Stimulated activated CD4-positive, alpha-beta T cell treated with anti-CD3 and anti-CD28 coated beads, Interleukin-1b, Interleukin-23, amount 100 ng/mL, for 4 hours (primary cell): ENCODE measurements at places on chromosomes 3 and 15.

DNA sequence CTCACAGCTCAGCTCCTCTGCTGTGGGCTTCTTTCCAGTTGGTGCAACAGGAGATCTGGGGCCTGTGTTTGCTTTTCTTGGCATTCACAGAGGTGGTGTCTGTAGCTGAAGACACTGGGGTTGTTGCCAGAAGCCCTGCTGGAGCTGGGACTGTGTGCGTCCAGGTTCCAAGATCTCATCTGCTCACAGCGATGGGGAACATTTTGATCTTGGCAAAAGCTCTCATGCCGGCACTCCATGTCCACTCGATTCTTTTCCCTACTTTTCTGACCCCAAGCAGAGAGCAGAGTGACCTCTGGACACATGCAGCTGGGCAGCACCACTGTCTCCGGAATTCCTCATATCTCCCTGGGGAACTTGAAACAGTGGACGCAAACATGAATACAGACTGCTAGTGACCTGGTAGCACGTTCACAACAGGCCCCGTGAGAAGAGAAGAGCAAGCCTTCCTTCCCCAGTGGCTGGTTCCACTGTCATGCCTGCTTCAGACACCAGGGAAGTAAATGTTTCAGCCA, 36.1 kb upstream of the MECOM start:
- no peak for DNase-seq

DNA sequence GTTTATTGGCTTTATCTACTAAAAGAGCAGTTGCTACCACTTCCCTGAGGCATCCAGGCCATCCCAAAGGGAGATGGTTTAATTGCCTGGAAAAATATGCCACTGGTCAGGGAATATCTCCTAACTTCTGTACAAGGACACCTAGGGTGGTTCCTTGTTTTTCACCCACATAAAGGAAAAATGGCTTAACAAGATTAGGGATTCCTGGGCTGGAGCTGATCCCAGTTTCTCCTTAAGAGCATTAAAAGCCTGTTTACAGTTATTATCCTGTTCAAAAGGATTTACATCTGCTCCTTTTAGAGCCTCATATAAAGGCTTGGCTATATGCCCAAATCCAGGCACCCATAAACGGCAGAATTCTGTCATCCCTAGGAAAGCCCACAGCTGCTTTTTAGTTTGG, 70.2 kb upstream of the WNT7A start:
- no peak for DNase-seq

DNA sequence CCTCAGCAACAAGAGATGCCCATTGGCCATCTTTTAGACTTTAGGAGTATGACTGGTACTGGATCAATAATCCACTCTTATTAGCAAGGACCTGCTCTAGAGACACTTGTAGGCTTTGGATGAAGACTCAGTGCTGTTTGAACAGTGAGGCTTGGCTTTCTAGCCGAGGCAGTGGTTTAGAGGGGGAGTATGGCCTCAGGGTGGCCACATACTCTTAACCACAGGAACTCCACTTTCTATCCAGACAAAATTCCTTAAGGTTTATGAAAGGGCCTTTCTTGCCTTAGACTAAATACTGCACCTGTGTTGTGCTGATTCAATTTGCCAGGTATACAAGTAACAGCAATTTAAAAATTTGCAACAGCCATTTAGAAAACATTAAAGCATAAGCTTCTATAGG, 1046.3 kb downstream of the DIPK2A start:
- no peak for DNase-seq

- no peak for DNase-seq
These were observed 35.6 kb downstream of the ABCC5 start for GRCh38 chr3:183981990-183982644.

- no peak for DNase-seq
These were observed 13.4 kb downstream of the KLF13 start for GRCh38 chr15:31340047-31340446.

- DNase-seq: no peak
These were observed 105.5 kb downstream of the RYK start for GRCh38 chr3:134145183-134145582.

GRCh38 chr3:120892921-120893320, 15.1 kb upstream of the STXBP5L start:
- no peak for DNase-seq

- DNase-seq: no peak
These were observed 153.9 kb upstream of the SETMAR start for GRCh38 chr3:4149296-4149695.

DNA sequence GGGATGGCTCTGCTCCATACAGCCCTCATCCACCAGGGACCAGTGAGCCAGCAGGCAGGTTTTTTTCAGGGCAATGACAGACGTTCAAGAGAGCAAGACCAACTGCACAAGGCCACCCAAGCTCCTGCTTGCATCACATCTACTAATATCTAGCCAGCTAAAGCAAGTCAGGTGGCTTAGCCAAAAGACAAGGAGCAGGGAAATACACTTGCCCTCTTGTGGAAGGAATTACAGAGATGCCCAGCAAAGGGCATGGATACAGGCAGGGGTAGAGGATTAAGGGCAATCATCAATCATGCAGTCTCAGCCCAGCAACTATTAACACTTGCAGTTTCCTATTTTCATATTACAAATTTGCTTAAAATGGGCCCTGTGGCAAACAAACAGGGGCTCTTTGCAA, 81.5 kb upstream of the NTRK3 start:
- DNase-seq: no peak

GRCh38 chr3:10950476-10951294, 41.9 kb upstream of the SLC6A1 start:
- DNase-seq: no peak

- no peak for DNase-seq
These were observed 8.2 kb downstream of the RBPMS2 start for GRCh38 chr15:64767203-64767602.

DNA sequence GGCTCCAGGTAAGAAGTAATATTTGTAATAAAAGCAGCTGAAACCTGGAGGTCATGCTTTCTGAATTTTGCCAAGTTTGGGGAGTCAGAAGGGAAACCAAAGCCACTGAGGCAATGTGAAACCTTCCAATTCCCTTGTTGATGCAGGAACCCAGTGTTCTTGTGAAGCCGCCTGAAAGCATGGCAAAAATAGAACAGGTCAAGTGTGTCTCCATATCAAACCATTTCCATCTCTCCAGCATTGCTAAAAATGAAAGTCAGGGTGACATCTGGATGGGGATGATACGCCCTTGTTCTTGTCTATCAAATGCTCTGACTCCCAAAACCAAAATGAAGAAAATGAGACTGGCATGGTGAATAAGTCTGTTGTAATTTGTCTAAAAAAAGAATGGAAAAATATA, 362.5 kb downstream of the VPS13C start:
- DNase-seq: no peak

DNA sequence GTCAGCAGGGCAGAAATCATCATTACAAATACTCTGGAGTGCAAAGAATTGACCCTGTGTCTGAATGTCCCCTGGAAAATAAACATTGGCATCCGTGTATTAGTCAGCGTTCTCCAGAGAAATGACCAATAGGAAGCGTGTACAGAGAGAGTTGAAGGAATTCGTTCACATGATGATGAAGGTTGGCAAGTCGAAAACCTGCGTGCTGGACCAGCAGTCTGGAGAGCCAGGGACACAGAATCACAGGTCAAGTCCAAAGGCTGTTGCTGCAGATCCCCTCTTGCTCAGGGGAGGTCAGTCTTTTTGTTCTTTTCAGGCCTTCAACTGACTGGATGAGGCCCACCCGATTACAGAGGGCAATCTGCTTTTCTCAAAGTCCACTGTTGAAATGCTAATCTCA, 16.6 kb downstream of the GP9 start:
- no peak for DNase-seq

- DNase-seq: no peak
These were observed 56.8 kb downstream of the PHLDB2 start for GRCh38 chr3:111915905-111916304.

GRCh38 chr15:93210995-93211394, 122.0 kb upstream of the RGMA start:
- DNase-seq: no peak

GRCh38 chr3:61936344-61936937, 375.1 kb downstream of the PTPRG start:
- no peak for DNase-seq

DNA sequence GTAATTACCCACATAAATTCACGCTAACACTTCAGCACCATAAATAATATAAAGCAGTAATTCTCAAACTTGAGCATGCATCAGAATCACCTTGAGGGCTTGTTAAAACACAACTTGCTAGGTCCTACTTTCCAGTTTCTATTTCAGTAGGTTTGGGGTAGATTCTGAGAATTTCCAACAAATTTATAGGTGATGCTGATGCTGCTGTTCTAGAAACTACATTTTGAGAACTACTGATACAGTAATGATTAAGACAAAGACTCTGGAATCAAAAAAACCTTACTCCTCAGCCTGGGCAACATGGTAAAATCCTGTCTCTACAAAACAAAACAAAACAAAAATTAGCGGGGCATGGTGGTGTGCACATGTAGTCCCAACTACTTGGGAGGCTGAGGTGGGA, 18.8 kb downstream of the TMEM39A start:
- no peak for DNase-seq
